Testis (tissue), 5 donors: ENCODE measurements at places on chromosomes 12 and 14. TPM values are rescaled to one million over a fixed set of nuclear protein-coding genes. Genes with fewer than 3 reads are reported as not detected.

PTCSC3 gene
- total RNA-seq = not detected

RAD51AP1 gene
- total RNA-seq = 17.0 TPM

RAD52 gene
- 20.9 TPM for total RNA-seq

NPC2 gene
- total RNA-seq = 393 TPM

SMIM41 gene
- total RNA-seq = 15.6 TPM

SAMD15 gene
- total RNA-seq = 22.6 TPM

MAP1LC3B2 gene
- 1.5 TPM for total RNA-seq

ARMH4 gene
- 65.8 TPM for total RNA-seq

KCNK13 gene
- total RNA-seq = 59.1 TPM

VIPAS39 gene
- 45.8 TPM for total RNA-seq
